ENCODE measurements at places on chromosomes 16 and 17.

DNA sequence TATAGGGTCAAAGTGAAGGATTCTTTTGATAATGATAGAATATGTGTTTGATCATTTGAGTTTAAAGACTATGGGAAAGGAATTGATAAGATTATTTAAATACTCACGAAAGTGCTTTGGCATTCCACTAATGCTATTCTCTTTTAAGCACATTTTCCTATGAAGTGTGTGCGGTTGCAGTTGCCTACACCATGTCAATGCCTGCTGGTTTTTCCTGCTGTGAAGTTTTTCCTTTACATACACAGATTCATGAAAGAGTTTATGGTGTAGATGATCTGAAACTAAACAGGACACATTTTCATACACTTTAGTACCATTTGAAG is 78.7 kb downstream of the VMP1 start:
- no peak for DNase-seq

DNA sequence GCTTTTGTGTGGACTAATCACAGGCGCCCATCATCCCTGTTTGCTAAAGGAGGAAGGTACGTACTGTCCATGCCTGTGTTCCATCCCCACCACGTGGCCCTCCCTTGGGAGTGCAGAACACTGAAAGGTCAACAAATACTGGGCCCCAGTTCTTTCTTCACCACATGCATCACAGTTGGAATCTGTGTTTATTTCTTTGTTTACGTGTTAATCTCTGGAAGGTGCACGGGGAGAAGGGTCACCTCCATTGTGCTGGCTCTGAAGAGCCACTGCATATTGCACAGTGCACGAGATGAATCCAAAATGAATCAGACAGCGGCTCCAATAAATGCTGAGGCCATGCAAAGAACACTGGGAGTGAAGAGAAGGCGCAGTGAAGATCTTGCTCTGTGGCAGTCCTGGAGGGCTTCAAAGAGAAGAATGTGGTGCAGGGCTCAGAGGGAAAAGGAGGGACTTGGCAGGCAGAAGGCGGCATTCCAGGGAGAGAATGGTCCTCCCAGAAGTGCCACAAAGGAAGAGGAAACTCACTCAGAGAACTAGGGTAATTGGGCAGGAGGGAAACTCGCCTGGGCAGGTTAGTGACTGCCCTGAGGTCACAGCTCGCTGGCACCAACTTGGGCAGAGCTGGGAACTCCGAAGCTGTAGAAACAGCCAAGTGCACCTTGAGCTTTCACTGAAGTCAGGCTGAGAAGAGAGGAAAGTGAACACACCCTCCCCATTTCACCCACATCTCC is 3.7 kb downstream of the RPH3AL start:
- no peak for DNase-seq

DNA sequence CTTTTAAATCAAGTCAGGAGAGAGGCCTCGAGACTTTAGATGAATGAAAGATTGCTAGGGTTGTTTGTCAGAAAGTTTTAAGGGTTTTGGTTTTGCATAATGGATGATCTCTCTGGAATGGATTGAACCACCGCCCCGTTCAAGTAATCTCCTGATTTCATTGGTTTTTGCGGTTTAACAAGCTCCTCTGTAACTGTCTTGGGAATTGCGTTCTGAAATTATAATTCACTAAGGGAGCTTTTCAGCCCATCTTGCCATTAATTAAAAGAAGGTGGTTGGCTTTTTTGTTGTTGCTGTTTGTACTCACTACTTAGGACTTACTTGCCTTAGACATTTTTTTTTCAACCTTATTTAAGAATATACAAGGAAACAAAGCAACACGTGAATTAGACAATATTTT is 8.8 kb downstream of the HS3ST4 start:
- no peak for DNase-seq

GRCh38 chr16:70160388-70160787 is 13.2 kb upstream of the CLEC18C start:
- no peak for DNase-seq

DNA sequence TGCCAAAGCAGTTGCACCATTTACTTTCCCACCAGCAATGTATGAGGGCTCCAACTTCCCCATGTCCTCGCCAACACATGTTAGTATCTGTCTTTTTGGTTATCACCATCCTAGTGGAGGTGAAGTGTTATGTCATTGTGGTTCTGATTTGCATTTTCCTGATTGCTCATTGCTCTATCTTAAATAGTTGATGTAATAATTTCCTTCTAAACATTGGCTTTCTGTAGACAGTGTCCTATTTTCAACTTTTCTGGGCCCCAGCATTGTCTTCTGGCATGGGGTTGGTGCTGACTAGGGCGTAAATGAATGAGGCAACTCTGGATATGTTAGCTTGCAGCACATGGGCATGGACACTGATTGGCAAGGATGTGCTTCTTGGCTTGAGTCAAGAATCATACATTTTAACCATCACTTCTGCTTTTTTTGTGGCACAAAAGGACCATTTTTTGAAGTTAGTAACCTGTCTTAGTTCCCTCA is 25.1 kb downstream of the PLCG2 start:
- DNase-seq: peak; percentile 72

DNA sequence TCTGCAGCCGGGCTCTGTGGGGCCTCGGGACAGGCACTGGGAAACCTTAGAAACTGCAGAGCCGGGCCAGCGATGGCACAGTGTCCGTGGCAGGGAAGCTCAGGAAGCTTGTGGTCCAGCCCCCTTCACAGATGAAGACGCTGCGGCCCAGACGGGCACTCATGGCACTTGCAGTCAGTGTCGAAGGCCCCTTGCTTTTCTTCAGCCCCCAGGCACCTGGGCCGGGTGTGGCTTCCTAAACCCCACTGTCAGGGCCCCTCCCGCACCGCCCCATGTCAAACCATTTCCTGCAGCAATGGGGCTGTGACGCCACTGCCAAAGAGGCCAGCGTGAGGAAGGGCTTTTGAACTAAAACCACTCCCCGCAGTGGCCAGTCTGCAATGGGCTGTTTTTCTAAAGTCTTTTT is 164.0 kb downstream of the LAT start:
- peak; percentile 64 for DNase-seq

GRCh38 chr17:40707745-40708144 is 4.2 kb upstream of the KRT24 start:
- DNase-seq: peak; percentile 34

DNA sequence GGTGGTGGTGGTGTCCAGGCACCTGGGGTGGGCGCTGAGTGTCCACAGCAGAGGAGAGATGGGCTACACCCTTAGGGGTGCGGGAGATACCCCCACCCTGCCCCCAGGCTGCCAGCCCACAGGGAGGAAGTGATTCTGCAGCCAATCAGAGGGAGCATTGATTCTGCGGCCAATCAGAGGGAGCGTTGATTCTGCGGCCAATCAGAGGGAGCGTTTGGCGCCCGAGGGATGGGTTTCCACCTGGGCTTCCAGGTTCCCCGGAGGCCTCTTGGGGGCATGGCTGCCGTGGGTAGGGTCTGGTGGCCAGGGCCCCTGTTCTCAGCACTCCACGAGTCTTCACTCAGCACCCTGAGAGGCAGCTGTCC is 28.2 kb upstream of the ACSF3 start:
- no peak for DNase-seq

- no peak for DNase-seq
These were observed 33.3 kb downstream of the CCDC42 start for GRCh38 chr17:8711291-8711690.

- DNase-seq: no peak
These were observed 499.4 kb upstream of the C16orf82 start for GRCh38 chr16:26567356-26567755.

- no peak for DNase-seq
These were observed 1795.9 kb downstream of the TP53TG3F start for GRCh38 chr16:35255186-35255803.

- DNase-seq: no peak
These were observed 931.9 kb upstream of the SOX9 start for GRCh38 chr17:71188811-71189492.

DNA sequence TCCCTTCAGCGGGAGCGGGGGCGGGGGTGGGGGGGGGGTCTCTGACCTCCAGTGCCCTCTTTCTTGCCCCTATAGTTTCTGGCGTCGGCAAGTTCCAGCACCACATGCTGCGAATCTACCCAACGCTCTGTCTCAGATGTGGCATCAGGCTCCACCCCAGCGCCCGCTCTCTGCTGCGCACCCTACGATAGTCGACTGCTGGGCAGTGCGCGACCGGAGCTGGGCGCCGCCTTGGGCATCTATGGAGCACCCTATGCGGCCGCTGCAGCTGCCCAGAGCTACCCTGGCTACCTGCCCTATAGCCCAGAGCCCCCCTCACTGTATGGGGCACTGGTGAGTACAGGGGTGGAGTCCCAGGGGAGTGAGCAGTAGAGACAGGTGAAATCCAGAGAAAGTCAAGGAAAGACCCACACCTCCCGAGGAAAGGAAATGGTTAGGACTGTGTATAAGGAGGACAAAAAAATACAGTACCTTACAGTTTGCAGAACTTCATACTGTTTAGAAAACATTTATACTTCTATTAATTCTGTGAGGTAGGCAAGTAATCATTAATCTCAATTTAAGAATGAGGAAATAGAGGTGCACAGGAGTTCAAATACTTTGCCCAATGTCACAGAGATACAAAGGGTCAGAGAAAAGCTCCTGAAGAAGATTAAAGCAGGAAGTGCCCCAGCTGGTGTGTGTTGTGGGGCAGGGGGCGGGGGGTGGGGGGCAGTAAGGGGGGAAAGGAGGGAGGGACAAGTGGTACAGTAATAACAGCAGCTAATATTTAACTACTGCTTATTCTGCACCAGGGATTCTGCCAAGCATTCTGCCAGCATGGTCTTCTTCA is 2.5 kb downstream of the IRX6 start:
- no peak for DNase-seq

DNA sequence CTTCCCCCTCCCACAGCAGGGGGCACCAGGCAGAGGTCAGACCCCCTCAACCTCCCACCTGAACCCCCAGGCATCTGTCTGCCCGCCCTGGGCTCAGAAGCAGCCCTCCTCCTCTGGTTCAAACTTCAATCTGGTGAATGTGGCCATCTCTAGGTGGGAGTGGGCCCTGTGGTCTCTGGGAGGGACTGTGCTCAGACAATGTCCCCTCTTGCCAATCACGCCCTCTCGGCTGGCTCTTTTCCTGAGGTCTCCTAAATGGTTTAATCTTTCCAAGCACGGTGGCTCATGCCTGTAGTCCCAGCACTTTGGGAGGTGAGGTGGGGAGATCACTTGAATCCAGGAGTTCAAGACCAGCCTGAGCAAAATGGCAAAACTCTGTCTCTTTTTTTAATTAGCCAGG is 15.2 kb downstream of the LITAF start:
- no peak for DNase-seq

- DNase-seq: no peak
These were observed 9.4 kb downstream of the TBX4 start for GRCh38 chr17:61461586-61461966.

DNA sequence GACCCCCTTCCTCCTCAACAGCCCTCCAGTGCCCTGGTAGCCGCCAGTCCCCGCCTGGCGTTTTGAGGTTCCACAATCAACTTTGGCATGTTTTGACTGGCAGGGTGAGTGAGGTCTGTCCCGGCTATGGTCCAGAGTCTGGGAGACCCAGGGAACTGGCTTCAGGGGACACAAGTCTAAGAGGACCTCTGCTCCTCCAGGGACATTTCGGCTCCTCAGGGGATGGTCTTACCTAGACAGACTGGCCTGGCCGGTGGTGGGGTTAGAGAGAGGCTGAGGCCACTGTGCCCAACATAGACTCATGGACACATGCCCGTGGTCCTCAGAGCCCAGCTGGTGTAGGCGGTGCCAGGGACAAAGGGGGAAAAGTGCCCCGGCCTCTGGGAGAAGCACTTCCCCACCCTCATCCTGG is 2.2 kb downstream of the TMC8 start:
- DNase-seq: no peak

DNA sequence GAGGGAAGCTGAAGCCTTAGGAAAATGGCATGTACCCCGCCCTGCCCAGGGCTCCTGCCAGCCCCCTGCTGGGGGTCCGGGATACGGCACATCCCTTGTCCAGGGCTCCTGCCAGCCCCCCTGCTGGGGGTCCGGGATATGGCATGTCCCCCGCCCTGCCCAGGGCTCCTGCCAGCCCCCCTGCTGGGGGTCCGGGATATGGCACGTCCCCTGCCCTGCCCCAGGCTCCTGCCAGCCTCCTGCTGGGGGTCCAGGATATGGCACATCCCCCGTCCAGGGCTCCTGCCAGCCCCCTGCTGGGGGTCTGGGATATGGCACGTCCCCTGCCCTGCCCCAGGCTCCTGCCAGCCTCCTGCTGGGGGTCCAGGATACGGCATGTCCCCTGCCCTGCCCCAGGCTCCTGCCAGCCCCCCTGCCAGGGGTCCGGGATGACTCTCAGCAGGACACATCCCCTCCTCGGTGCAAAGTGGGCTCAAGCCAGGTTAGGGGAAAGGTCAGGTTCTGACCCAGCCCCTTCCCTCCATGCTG is 43.2 kb downstream of the RPH3AL start:
- DNase-seq: peak; percentile 29

- no peak for DNase-seq
These were observed 498.5 kb downstream of the WWOX start for GRCh38 chr16:78597809-78598570.

- peak; percentile 33 for DNase-seq
These were observed 60.1 kb upstream of the TMEM132E start for GRCh38 chr17:34519282-34519681.

- no peak for DNase-seq
These were observed 10.9 kb upstream of the KRTAP17-1 start for GRCh38 chr17:41326173-41327145.

DNA sequence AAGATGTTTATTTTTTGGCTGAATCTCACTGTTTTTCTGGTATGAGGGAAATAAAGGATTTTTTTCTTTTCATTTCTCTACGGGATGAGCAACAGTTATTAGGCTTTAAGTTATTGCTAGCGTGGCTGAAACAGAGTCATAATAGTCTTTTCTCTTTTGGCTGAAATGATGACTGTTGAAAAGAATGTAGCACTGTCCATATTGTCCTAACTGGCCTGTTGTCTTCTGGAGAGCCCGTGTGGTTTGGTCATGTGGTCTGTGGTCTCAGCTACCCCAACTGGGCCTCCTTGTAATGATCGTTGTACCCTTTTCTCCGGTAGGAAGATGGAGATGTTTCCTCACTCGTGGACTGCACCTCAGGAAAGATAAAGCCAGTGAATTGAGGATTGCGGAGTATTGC is 36.6 kb downstream of the EPN2 start:
- DNase-seq: no peak

DNA sequence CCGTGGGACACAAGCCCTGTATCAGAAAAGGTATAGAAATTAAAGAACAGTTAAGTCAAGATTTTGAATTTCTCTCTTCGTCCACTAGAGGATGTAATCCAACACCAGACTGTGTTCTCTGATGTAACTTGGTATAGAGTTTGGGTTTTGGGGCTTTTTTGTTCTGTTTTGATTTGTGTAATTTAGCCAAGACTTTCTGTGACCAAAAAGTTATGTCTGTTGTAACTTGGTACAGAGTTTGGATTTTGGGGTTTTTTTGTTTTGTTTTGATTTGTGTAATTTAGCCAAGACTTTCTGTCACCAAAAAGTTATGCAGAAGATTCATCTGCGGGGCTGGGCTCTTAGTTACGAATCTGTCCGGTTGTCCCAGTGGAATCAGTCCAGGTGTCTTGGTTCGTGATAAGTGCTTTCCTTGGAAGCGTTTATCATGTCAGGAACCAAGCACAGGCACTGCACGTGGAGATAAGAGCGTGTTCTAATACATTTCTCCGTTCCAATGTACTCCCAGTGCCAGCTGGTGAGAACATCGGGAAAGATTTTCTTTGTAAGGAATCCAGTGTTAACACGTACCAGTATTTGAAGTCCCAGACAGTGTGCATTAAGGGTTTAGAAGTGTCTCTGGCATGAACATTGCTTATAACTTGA is 44.1 kb upstream of the SEC14L1 start:
- DNase-seq: peak; percentile 62

GRCh38 chr17:50979524-50979927 is 113.4 kb upstream of the TOB1 start:
- no peak for DNase-seq

Data from suppressor macrophage (primary cell).